ENCODE measurements at places on chromosomes 5 and 9.

DNA sequence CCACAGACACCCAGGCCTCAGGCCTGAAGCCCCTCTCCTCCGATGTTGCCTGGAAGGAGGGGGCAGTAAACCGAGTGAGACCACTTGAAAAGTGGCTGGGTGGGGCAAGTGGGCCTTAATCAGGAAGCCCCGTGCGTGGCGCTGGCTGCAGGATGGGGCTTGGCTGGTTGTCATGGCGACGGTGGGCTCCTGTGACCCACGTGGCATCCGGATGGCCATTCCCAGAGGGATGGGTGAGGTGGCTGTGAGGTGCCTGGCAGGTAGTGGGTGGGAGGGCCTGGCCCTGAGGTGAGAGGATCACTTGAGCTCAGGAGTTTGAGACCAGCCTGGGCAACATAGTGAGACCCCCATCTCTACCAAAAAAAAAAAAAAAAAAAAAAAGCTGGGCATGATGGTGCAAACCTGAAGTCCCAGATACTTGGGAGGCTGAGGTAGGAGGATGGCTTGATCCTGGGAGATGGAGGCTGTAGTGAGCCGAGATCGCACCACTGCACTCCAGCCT, 5.2 kb downstream of the GPSM1 start:
- no peak for DNase-seq

- no peak for DNase-seq
These were observed 80.9 kb upstream of the IL33 start for GRCh38 chr9:6134661-6135180.

- DNase-seq: no peak
These were observed 38.9 kb downstream of the ZNF608 start for GRCh38 chr5:124707520-124707919.

- peak; percentile 37 for DNase-seq
These were observed 7.2 kb downstream of the NDUFS6 start for GRCh38 chr5:1808439-1808838.

GRCh38 chr5:88045931-88046461, 222.6 kb downstream of the TMEM161B start:
- no peak for DNase-seq

Data from urothelium cell line (cell line).